ENCODE measurements at places on chromosomes 12 and 14. TPM values are rescaled to one million over a fixed set of nuclear protein-coding genes. Genes with fewer than 3 reads are reported as not detected.

DNA sequence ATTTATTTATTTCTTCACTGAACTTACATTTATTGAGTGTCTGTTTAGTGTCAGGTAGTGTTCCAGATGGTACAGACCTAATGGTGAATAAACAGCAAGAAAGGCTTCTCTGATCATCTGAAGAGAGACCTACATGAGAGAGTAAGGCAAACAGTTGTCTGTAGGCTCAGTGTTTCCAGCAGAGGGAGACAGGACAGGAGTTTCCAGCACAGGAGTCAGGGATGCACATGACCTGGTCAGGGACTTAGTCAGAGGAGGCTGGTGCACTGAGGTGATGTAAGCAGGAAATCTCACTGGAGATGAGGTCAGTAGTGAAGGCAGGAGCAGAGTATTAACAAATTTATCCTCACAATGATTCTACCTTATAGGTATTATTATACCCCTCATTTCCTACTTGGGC, 233.2 kb downstream of the MDGA2 start:
- DNase-seq: peak; percentile 87

GRCh38 chr14:104361921-104362681, 217.5 kb upstream of the C14orf180 start:
- no peak for DNase-seq

DNA sequence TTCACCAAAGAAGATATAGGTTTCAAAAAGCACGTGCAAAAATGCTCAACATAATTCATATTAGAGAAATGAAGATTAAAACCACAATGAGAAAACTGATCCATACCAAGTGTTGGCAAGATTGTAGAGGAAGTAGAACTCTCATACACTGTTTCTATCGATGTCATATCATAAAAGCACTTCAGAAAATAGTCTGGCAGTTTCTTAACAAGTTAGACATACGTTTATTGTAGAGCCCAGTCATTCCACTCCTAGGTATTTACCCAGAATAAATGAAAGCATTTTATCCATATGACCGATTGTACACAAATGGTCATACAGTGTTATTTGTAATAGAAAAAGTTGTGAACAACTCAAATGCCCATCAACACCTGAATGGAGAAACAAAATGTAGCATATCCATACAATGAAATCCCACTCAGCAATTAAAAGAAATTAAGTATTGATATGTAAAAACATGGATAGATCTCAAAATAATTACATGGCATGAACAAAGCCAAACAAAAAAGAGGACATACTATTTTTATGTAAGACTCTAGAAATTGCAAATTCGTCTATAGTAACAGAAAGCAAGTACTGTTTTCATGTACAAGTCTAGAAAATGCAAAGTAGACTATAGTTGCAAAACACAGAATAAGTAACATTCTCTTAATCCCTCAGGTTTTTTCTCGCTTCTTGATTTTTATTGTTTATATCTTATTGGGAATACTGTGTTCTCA, 41.0 kb downstream of the USP15 start:
- no peak for DNase-seq

- no peak for DNase-seq
Measured at GRCh38 chr12:48163150-48163747, 5.9 kb upstream of the ASB8 start.

GRCh38 chr14:105411017-105411941, 8.3 kb upstream of the MTA1 start:
- no peak for DNase-seq

- peak; percentile 45 for DNase-seq
Measured at GRCh38 chr12:80170915-80171314, 71.6 kb downstream of the OTOGL start.

- DNase-seq: no peak
Measured at GRCh38 chr12:52781399-52782082, 4.4 kb upstream of the KRT76 start.

DNA sequence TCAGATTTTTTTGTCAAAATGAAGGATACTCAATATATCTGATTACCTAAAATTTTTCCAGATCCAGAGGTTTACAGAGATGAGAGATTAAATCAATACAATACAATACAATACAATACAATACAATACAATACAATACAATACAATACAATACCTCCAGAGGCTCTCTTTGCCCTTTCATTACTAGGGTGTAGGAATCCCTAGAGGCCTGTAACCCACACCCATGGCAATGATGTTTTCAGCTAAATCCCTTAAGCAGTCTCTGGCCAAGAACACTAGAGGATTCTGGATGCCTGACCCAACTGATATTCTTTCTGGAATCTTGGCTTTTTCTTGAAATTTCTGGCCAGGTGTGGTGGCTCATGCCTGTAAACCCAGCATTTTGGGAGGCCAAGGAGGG, 23.7 kb upstream of the AEBP2 start:
- no peak for DNase-seq

GRCh38 chr14:105885561-105886320, 359.4 kb downstream of the TMEM121 start:
- DNase-seq: no peak

DNA sequence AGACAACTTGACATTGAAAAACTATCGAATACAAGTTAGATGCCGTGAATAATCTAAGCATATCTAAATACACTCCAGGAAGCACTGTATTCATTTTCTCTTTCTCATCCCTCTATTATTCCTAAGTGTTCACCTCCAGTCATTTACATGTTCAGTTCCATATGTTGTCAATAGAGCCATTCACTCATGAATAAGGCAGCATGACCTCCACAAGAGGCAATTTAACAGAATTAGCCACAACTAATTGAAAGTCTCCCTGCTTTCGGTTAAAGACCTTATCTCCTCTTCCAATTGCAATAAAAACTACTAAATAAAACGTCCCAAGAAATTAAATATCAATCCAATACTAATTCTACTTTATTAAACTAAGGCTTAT, 1.8 kb downstream of the LRIG3 start:
- no peak for DNase-seq

- no peak for DNase-seq
Measured at GRCh38 chr12:48969833-48970701, 1.5 kb downstream of the WNT10B start.

DNA sequence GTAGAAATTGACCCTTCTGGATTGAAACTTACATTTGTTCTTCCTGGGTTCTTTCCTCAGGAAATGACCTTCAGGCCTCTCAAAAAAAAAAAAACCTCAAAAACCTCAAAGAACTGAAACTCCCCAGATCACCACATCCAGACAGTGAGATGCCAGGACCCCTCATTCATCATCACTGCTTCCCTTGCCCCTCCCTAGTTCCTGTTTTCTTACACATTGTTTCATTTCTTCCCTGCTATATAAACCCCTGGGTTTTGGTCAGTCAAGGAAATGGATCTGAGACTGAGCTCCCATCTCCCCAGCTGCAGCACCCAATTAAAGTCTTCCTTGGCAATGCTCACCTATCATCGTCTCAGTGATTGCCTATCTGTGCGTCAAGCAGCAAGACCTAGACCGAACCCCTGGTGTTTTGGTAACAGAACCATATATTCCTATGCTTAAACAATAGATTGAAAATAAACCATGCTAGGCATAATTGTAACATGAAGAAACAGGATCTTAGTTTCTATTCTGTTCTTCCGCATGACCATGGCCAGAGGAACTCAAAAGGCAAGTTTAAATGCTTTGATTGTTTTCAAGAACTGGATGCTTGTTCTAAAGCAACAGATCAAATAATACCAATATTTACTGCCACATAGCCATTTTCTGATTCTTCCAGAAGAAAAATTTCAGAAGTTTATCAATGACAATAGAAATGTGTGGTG, 108.0 kb upstream of the MAX start:
- peak; percentile 95 for DNase-seq

DNA sequence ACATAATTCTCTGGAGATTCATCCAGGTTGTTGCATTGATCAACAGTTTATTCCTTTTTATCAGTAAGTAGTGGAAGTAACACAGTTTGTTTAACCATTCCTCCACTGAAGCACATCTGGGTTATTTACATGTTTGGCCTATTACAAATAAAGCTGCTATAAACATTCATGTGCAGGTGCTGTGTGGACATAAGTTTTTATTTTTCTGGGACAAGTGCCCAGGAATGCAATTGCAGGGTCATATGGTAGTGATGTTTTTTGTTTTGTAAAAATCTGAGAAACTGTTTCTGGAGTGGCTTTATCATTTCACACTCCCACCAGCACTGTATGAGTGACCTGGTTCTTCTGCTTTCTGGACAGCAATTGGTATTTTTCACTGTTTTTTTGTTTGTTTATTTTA, 505.4 kb downstream of the CCER1 start:
- DNase-seq: no peak

DNA sequence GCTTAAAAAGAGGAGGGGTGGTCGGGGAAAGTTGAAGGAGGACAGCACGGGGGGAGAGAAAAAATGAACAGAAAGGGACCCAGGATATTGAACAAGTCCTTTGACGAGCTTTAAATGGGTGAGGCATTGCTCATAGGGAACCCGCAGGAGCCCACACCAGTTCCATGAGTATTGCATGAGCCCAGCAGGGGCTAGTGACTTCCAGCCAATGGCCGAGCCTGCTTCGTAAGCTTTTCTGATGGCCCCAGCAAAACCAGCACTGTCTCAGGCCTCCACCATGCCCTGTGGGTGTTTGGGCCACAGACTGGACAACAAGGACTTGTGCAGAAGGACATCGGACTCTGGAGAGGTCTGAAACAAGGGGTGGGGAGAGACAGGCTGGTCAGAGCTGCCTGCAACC, 109.5 kb downstream of the ZFP36L1 start:
- peak; percentile 68 for DNase-seq

- DNase-seq: no peak
Measured at GRCh38 chr14:93262446-93262845, 55.4 kb downstream of the UBR7 start.

- DNase-seq: no peak
Measured at GRCh38 chr14:65095633-65096205, 6.6 kb downstream of the MAX start.

- no peak for DNase-seq
Measured at GRCh38 chr14:68716698-68717097, 76.2 kb downstream of the ZFP36L1 start.

DNA sequence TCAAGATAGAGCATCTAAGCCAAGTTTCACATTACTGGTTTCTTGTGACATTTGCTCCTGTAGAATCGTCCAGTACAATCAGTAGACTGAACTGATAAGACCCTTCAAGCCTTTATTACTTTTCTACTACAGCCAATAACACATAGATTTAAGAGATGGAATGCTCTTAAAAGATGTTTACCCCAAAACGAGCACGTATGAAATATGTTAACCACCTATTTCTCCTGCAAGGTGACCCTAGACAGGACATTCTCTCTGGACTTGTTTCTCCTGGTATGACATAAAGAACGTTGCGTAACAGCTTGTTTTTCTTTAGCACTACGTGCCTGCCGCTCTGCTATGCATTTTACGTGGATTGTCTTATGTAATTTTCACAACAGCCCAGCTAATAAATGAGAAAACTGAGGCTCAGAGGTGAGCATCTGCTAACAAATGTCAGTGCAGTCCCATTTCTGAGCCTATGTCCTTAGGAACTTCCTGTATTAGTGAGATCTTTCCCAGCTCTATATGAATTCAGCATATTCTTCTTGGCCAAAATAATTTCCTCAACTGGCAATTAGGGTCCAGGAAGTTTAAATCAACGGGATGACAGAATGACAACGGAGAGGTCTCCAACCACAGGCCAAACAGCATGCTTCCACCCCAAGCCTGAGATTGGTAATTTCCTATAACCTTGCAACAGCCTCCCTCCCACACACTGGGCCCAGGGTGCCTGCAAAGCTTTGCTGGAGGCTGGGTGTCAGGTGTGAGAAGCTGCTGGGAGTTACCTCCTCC, 3.7 kb downstream of the NFKBIA start:
- no peak for DNase-seq

DNA sequence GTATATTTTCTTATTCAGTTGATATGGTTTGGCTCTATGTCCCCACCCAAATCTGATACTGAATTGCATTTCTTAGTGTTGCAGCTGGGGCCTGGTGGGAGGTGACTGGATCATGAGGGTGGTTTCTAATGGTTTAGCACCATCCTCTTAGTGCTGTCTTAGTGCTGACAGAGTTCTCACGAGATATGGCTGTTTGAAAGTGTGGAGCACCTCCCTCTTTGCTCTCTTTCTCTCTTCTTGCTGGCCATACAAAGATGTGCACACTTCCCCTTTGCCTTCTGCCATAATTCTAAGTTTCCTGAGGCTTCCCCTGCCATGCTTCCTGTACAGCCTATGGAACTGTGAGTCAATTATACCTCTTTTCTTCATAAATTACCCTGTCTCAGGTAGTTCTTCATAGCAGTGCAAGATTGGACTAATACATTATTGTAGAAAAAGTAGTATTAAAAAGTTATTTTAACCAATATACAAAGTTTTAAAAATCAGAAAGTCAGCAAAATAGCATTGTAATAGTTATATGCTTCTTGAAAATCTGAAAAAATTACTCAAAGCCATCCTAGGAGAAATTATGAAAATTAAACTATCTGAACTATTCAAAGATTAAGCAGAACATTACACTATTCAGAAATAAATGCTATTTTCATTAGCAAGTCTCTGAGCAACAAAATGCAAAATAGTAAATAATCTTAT, 84.1 kb downstream of the PPP1R12A start:
- no peak for DNase-seq

DNA sequence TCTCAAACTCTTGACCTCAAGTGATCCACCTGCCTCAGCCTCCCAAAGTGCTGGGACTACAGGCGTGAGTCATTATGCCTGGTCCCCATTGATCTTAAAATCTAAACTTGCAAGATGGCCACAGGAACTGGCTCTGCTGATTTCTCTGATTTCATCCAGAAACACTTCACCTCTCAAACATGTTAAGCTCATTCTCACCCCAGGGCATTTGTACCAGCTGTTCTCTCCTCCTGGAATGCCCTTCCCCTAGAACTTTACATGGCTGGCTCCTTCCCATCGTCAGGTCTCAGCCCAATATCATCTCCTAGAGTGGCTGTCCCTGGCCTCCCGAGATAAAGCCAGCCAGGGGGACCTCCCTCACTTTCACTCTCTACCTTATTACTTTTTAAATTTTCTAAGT, 5.3 kb upstream of the LRTM2 start:
- no peak for DNase-seq

GRCh38 chr12:11786638-11787365, 137.3 kb downstream of the ETV6 start:
- no peak for DNase-seq

GRCh38 chr12:121839993-121840761, 18.5 kb downstream of the HPD start:
- DNase-seq: no peak

GRCh38 chr14:52693036-52693435, 2.3 kb downstream of the ERO1A start:
- no peak for DNase-seq

GRCh38 chr12:111439657-111440151, 34.0 kb downstream of the SH2B3 start:
- no peak for DNase-seq

ACSM4 gene
- total RNA-seq: not detected

PTGDR gene
- not detected for total RNA-seq

NFATC4 gene
- not detected for total RNA-seq

KRT73 gene
- total RNA-seq: not detected

HCAR3 gene
- total RNA-seq: not detected

ALDH1L2 gene
- total RNA-seq: 0.23 TPM

BDKRB1 gene
- not detected for total RNA-seq

PTHLH gene
- total RNA-seq: 0.87 TPM

SLC6A12 gene
- total RNA-seq: not detected

IFNG gene
- not detected for total RNA-seq

ERGIC2 gene
- total RNA-seq: 105 TPM

SLC38A4 gene
- not detected for total RNA-seq

KRT72 gene
- total RNA-seq: not detected

FOXN4 gene
- total RNA-seq: not detected

C12orf50 gene
- not detected for total RNA-seq

GDF3 gene
- total RNA-seq: not detected

NTS gene
- 0.56 TPM for total RNA-seq
